ENCODE measurements at places on chromosomes 6 and 20.

- H3K4me3 ChIP-seq, result no peak overlapping the region
Measured at GRCh38 chr6:139736325-139736906, 362.0 kb upstream of the CITED2 start.

GRCh38 chr6:92376691-92377090 lies 1042.7 kb downstream of the EPHA7 start:
- no peaks in the 10 kb centered on the region for H3K4me1 ChIP-seq
- no peaks in the 10 kb centered on the region for H3K27me3 ChIP-seq
- no peaks in the 10 kb centered on the region for H3K36me3 ChIP-seq
- H3K4me3 ChIP-seq, result no peak overlapping the region
- H3K27ac ChIP-seq, result no peak overlapping the region

- H3K27ac ChIP-seq, result no peak overlapping the region
Measured at GRCh38 chr6:53238311-53238710, 89.7 kb upstream of the GCM1 start.

DNA sequence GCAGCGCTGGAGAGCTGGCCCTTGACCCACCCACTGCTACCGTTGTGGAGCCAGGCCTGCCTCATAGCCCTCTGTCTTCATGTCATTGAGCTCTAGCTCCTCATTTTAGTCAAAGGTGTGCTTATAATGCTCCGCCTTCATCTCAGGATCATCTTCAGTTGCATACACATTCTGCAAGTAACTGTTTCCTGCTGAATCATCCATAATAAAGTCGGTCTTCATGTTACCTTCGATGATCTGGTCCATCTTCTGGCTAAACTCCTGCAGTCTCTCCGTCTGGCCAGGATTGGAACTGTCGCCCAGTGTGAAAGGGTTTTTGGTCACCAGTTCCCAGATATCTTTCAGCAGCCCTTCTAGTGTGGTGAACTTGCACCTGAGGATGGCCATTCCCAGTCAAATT lies 62.6 kb upstream of the ARMC2 start:
- H3K27ac ChIP-seq, result no peak overlapping the region
- H3K4me3 ChIP-seq, result no peak overlapping the region
- no peak for DNase-seq
- H3K36me3 ChIP-seq, result no peaks in the 10 kb centered on the region

- no peaks in the 10 kb centered on the region for H3K27me3 ChIP-seq
- no peak overlapping the region for H3K27ac ChIP-seq
- no peak for DNase-seq
- peaks cover 3% of the 10 kb centered on the region for H3K4me1 ChIP-seq
- H3K4me3 ChIP-seq, result no peak overlapping the region
- H3K36me3 ChIP-seq, result peaks cover 13% of the 10 kb centered on the region
Measured at GRCh38 chr6:154887051-154887450, 108.1 kb upstream of the TIAM2 start.

GRCh38 chr6:2558098-2558680 lies 192.5 kb downstream of the MYLK4 start:
- H3K4me3 ChIP-seq, result no peak overlapping the region
- DNase-seq, result no peak
- no peak overlapping the region for H3K27ac ChIP-seq
- no peaks in the 10 kb centered on the region for H3K36me3 ChIP-seq
- peaks cover 73% of the 10 kb centered on the region for H3K27me3 ChIP-seq

GRCh38 chr6:18432180-18432579 lies 45.0 kb downstream of the RNF144B start:
- H3K4me1 ChIP-seq, result no peaks in the 10 kb centered on the region
- H3K27ac ChIP-seq, result no peak overlapping the region
- H3K4me3 ChIP-seq, result no peak overlapping the region
- no peak for DNase-seq
- H3K36me3 ChIP-seq, result peaks cover 3% of the 10 kb centered on the region
- H3K27me3 ChIP-seq, result no peaks in the 10 kb centered on the region

DNA sequence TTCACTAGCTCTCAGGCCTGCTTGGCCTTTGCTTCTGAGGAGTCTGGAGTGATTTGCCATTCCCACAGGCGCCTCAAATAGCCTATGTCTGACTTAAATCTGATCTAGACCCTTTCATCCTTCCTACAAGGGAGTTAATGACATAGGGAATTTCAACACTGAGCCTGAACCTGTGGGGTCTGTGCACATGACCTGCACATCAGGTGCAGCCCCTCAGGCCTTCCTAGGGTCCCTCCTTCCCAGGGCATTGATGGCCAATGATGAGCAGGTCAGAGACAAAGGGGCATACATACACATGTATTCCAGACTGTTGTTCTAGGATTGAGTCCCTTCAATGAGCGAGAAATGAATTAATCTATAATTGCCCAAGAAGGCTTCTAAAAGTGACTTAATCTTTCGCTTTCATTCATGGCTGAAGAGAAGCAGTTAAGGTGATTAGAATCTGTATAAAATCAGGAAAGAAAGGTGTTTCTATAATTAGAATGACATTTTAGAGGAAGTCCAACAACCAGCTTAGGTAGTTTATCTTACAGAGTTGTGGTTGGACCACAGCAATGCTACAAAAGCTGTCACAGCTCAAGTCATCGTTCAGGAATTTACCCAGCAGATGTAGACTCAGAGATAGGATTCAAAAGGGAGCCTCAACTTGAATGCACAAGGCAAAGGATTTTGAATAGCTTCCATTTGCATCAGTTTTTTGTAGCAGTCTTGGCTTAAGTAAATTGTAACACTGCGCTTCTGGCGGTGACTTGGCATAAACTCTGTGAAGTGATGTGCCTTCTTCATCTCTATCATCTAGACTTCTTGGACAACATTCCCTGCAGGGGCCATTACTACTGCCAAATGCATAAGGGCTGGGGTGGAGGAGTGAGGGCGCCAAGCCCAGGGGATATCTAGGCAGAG lies 27.0 kb upstream of the TBC1D7 start:
- H3K4me1 ChIP-seq, result peaks cover 34% of the 10 kb centered on the region
- no peaks in the 10 kb centered on the region for H3K27me3 ChIP-seq
- peak overlapping the region; percentile 77 for H3K4me3 ChIP-seq
- peak overlapping the region; percentile 94 for H3K27ac ChIP-seq
- DNase-seq, result no peak
- H3K36me3 ChIP-seq, result no peaks in the 10 kb centered on the region

GRCh38 chr6:21590346-21590745 lies 3.2 kb upstream of the SOX4 start:
- H3K27ac ChIP-seq, result no peak overlapping the region
- peaks cover 15% of the 10 kb centered on the region for H3K4me1 ChIP-seq
- peaks cover 40% of the 10 kb centered on the region for H3K27me3 ChIP-seq
- no peak for DNase-seq
- no peak overlapping the region for H3K4me3 ChIP-seq

- DNase-seq, result no peak
- H3K36me3 ChIP-seq, result peaks cover 30% of the 10 kb centered on the region
- H3K27ac ChIP-seq, result no peak overlapping the region
- no peaks in the 10 kb centered on the region for H3K27me3 ChIP-seq
- H3K4me1 ChIP-seq, result peaks cover 25% of the 10 kb centered on the region
- no peak overlapping the region for H3K4me3 ChIP-seq
Measured at GRCh38 chr6:144220031-144220790, 64.9 kb upstream of the UTRN start.

- peaks cover 52% of the 10 kb centered on the region for H3K27me3 ChIP-seq
- H3K4me1 ChIP-seq, result no peaks in the 10 kb centered on the region
- no peak for DNase-seq
- H3K4me3 ChIP-seq, result no peak overlapping the region
Measured at GRCh38 chr6:19837511-19838441, 606 bp downstream of the ID4 start.
